ENCODE measurements at places on chromosomes 7 and 10.

DNA sequence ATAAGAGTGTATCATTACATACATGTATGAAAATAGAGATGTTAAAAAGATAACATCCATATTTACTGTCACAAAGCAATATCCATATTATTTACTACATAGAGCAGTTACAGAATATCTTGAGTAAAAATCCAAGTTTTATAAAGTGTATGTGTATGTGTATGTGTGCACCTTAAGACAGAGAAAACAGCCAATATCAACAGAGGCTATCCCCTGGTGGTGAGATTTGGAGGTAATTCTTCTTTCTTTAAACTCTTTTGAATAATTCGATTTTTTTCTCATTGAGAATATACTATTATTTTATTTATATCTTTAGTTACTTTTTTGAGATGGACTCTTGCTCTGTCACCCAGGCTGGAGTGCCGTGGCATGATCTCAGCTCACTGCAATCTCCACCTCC, 18.4 kb downstream of the TRDMT1 start:
- no peak for DNase-seq

GRCh38 chr10:69351589-69351988, 65.1 kb downstream of the TACR2 start:
- DNase-seq = no peak

DNA sequence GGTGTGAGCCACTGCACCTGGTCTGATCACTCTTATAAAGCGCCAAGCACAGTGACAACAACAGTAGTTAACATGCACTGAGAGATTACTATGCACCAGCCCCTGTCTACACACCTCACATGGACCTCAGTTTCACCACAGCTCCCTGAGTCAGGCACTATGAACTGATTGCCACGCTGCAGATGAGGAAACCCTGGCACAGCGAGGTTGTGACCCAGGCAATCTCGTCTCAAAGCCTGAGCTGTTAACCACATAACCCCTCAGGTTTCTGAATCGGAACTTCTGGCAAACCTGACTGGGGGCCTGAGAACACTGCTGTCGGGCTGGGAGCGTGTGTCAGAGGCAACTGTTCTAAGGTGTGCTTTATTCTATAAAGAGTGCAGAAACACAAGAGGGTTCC, 150.8 kb downstream of the RNF216 start:
- no peak for DNase-seq

- peak; percentile 39 for DNase-seq
Observed at GRCh38 chr7:24665564-24666294, 91.5 kb downstream of the GSDME start.

DNA sequence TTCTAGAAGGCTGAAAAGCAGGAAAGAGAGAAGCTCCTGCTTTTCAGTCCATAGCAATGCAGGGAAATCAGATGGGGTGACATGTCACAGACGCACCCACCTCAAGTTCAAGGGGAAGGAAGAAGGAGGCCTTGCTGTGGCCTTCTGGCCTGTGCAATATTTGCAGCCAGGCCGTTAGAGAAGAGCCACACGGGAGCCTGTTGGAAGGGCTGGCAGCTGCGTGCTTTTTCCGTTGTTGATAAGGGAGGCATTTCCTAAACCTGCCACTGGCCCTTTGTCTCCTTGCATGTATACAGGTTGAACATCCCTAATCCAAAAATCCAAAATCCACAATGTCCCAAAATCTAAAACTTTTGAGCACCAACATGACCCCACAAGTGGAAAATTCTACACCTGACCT, 492.5 kb upstream of the ZMIZ1 start:
- DNase-seq = no peak

GRCh38 chr10:96074776-96075175, 31.4 kb downstream of the CCNJ start:
- no peak for DNase-seq

DNA sequence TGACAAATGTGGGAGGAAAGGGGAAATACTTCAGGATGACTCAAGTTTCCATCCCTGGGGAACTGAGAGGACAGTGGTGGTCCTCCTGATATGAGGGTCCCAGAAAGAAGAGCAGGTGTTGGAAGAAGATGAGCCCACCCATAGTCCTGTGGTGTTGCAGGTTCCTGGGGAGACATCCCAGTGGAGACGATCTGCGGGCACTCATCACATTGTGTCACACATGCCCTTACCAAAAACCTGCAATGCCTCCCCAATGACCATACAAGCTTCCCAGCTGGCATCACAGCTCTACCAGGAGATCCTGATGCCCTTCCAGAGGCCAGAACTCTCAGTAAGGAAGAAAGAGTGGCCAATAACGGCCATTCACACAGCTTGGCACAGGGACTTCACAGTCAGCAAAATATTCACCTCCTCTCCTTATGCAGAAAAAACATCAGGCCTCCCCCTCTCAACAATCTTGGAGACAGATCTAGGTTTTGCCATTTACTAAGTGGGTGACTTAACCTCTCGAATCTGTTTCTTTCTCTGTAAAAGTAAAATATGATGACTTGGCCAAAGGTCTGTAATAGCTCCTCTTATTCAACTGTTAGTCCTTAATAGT, 9.0 kb downstream of the PUS7 start:
- no peak for DNase-seq

DNA sequence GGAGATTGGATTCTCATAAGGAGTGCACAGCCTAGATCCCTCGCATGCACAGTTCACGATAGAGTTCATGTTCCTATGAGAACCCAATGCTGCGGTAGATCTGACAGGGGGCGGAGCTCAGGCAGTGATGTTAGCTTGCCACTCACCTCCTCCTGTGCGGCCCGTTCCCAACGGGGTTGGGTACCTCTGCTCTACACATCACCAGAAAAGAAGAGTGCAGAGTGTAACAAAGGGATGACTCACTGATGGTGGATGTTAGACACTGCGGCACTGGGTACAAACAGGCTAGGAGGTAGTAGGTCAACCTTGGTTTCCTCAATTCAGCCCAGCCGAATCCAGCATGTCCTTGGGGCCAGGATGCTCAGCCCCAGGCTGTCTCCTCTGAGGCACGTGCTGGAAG, 66.8 kb upstream of the CHST15 start:
- no peak for DNase-seq

- no peak for DNase-seq
Observed at GRCh38 chr10:44724415-44725174, 186.5 kb upstream of the TMEM72 start.

- no peak for DNase-seq
Observed at GRCh38 chr10:24119896-24120295, 89.0 kb upstream of the KIAA1217 start.

DNA sequence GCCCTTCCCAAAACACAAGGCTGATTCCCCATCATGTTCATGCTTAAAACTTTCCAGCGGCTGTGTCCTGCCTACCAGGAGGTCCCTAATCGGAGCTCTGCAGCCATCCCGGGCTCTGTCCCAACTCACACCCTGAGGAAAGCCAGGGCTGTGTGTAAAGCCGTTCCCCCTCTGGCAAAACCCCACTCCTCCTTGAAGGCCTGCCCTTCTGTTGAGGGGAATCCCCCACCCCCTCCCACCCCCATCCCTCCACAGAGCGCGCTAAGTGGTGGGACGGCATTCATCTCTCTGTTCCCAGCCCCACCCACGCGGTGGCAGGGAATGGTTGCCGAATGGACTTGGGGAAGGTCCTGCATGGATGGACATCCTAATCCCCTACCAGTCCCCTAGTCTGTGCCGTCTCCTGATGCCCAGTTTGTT, 667 bp upstream of the TMEM120A start:
- DNase-seq = no peak

- DNase-seq = no peak
Observed at GRCh38 chr7:108434010-108434409, 22.2 kb downstream of the NRCAM start.

- no peak for DNase-seq
Observed at GRCh38 chr10:104351919-104352318, 1.7 kb upstream of the CFAP58 start.

- DNase-seq = no peak
Observed at GRCh38 chr7:18689551-18689950, 194.0 kb downstream of the HDAC9 start.

DNA sequence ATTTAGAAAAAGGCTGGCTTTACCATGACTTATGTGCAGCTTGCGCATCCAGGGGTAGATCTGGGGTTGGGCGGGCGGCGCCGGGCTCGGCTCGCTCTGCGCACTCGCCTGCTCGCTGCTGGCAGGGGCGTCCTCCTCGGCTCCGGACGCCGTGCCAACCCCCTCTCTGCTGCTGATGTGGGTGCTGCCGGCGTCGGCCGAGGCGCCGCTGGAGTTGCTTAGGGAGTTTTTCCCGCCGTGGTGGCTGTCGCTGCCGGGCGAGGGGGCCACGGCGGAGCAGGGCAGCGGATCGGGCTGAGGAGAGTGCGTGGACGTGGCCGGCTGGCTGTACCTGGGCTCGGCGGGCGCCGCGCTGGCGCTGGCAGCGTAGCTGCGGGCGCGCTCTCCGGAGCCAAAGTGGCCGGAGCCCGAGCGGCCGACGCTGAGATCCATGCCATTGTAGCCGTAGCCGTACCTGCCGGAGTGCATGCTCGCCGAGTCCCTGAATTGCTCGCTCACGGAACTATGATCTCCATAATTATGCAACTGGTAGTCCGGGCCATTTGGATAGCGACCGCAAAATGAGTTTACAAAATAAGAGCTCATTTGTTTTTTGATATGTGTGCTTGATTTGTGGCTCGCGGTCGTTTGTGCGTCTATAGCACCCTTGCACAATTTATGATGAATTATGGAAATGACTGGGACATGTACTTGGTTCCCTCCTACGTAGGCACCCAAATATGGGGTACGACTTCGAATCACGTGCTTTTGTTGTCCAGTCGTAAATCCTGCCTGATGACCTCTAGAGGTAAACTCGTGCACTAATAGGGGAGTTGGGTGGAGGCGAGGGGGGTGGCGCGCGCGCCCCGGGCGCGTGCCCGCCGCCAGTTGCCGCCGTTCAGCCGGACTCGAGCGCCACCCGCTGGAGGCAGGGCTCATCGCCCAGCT, at the start of gene HOXA5:
Gene HOXA5 (minus strand): TSS at position 659 of the 927 bp plus-strand sequence. CDS start 74 bp downstream, at position 585.
- no peak for DNase-seq

DNA sequence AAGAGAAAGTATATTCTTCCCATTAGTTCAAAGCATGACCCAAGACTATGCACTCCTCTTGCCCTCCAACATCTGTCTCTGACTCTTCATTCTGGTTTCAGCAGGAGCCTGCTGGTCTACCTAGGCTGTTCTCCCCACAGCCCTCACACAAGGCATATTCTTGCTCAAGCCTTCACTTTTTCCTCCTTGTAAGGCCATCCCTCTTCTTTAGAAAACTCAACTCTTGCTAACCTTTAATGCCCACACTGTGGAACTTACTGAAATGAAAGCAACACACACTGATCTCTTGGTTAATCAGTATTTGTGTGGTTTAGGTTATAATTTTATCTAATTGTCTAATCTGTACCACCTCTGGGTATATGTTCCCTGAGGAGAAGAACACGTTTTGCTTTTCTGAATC, 75.8 kb downstream of the PRKCQ start:
- DNase-seq = no peak

GRCh38 chr7:152351168-152351567, 84.6 kb downstream of the KMT2C start:
- DNase-seq = no peak

DNA sequence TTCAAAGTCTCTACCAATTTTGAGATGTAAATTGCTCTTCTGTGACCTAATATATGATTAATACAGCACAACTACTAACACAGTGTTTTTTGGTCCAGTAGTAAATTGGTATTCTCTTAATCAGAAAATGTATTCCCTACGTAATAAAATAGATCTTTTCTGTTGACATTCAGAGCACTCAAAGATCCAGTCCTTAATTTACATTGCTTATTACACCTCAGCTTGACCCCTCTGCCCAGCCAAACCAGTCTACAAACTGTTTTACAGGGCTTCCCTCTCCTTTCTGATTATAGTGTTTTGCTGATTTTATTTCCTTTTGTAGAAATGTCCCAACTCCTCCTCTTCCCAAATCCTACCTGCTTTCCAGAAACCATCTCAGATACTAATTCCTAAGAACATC, 293.4 kb downstream of the PRKG1 start:
- no peak for DNase-seq

- peak; percentile 100 for DNase-seq
Observed at GRCh38 chr7:51045319-51046102, 262.8 kb upstream of the GRB10 start.

- DNase-seq = no peak
Observed at GRCh38 chr7:2510909-2511768, 8.4 kb upstream of the LFNG start.

DNA sequence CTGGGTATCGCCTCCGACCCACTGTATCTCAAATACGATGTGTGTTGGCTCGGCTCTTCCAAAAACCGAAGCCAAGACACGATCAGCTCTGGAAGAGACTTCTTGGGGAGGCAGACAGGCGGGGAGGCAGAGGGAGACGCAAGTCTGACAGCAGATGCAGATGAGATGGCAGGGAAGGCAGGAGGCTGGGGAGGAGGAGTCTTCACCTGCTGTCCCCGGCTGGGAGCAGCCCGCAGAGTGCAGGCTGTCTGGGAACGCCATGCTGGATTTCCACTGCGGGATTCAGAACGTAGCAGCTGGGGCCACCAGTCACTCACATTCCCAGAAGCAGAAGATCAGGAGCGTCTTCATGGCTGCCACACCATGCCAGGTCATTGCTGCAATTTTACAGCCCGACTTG, 29.4 kb downstream of the CTBP2 start:
- no peak for DNase-seq

GRCh38 chr7:158470336-158470735, 117.3 kb downstream of the PTPRN2 start:
- no peak for DNase-seq

DNA sequence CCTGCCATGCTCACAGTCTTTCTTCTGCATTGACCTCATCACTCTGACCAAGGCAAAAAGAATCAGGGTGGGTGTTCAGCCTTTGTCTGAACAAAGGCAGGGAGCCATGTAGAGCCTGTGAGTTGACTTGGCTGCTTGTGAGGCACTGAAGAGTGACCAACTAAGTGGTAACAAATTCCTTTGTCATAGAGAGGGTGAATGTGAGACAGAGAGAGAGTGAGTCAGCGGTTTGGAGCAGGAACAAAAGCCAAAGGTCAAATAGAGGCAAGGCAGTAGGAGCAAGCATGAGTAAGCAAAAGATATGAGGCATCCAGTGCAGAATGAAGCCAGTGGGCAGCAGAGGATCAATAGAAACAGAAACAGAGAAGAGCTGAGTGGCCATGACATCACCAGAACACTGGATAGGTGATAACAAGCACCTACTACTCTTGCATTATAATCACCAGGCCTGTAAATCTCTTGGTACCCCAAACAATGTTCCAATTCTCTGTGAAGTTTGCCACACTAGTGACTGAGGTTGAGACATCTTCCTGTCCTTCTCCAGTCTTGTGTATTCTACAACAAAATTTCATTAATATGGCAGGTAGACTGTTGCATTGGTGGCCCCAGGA, 116.2 kb upstream of the LAMB4 start:
- DNase-seq = peak; percentile 87

- no peak for DNase-seq
Observed at GRCh38 chr10:86961481-86962091, 3.2 kb downstream of the SNCG start.

Data from PC-9 (cell line).